Right atrium auricular region (tissue), 2 donors: ENCODE measurements at places on chromosomes 3 and 15.

DNA sequence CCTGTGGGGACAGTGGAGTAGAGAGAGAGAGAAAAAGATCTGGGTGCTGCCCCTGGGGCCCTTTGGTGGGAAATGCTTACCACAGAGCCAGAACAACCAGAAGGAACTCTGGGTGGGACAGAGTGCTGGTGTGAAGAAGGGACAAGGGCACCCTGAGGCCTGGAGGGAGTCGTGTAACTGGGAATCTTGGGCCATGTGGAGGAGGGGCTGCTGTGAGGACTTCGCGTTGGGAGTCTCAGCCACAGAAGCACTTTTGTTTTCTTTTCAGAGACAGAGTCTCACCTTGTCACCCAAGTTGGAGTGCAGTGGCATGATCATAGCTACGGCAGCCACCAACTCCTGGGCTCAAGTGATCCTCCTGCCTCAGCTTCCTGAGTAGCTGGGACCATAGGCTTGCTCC lies 24.3 kb downstream of the XYLB start:
- no peak for DNase-seq

DNA sequence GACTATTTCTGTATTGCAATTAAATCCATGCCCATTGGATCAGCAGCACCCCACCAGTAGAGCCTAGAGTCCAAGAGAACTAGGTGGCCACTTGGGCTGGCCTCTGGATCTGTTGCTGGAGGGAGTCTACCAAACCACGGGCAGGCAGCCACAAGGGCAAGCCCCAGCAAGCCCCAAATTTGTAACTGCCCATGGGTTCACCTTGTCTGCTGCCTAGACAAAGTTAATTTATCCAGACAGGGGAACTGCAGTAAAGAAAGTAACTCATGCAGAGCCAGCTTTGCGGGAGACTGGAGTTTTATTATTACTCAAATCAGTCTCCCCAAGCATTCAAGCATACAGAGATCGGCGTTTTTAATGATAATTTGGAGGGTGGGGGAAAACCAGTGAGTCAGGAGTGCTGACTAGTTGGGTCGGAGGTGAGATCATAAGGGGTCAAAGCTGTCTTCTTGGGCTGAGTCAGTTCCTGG lies 74.0 kb upstream of the TERB2 start:
- no peak for DNase-seq

DNA sequence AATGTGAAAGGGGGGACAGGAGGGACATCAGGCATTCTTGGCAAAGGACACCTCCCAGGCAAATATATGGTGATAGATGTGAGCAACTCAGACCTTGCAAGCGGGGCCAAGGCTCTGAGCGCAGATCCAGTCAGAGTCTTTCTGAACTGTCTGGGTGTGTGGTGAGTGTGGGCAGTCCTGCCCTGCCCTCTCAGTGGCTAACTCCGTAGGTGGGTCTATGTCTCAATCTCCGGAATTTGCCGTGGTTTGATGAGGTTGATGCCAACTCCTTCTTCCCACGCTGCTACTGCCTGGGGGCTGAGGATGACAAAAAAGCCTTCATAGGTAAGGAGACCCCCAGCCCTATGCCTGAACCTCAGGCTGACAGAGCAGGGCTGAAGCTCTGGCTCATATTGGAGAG lies 7.4 kb downstream of the TTLL3 start:
- no peak for DNase-seq

DNA sequence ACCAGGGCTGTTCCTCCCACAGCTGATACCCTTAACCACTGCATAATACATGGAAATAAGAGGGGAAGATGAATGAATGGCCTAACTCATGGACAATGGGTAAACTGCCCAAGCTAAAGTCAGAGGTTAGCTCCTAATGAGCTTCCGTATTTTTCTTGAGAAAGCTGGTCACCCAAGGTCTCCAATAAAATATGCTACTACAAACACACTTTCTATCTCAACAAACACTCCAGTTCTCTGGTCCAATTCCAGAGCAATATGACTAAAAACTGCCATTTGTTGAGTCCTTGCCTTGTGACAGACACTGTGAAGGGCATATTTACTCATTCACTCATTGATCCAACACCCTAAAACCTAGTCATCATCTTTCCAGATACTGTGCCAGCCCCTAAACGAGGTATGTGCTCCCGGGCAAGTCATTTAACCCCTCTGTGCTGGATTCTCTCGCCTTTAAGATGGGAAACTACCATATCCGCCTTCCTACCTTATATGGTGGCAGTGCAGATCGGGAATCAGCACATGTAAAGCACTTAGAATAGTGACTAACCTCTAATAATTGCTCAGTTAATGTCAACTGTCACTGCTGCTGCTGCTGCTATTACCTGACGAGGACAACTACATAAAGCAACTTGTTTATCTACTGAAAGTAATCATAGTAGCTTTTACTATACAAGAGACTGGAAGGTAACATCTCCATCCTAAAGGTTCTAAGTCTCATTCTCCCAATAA lies 89.1 kb downstream of the XXYLT1 start:
- no peak for DNase-seq

GRCh38 chr15:48283396-48284145 lies 47.7 kb upstream of the DUT start:
- no peak for DNase-seq

DNA sequence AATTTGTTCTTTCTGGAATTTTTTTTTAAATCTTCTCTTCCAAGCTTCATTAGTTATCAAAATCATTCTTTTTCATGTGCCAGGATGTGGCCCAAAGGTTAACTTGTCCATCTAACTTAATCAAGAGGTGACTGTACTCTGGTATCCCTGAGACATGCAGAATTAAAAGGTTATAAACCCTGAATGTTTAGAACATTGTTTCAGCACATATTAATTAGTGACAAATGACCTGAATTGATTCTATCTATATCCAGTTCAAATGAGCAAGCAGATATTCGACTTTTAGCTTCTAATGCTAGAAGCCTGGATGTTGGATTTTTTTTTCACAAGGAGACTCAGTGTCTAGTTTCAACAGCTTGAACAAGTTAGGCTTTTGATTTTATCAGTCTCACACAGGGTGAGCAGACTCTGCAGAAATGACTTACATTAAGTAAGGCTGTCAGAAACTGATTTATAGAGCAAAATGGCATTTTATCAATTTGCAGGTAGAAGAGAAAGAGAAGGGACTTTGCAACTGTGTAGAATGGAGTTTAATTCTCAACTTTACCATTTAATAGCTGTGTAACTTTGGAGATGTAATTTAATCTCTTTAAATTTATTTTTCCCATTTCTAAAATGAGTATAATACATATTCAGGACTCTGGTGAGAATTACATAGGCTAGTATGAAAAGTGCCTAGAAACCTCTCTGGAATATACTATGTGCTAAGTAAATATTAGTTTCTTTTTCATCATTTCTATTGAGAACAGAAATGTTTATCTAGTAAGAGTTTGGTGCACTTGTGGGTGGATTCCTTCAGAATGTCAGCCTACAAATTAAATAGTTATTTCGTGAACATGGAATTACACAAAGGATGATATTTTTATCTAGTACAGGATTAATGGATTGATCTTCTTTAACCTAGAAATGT lies 100.0 kb downstream of the ALCAM start:
- no peak for DNase-seq
